ENCODE measurements at places on chromosomes 12 and 14.

DNA sequence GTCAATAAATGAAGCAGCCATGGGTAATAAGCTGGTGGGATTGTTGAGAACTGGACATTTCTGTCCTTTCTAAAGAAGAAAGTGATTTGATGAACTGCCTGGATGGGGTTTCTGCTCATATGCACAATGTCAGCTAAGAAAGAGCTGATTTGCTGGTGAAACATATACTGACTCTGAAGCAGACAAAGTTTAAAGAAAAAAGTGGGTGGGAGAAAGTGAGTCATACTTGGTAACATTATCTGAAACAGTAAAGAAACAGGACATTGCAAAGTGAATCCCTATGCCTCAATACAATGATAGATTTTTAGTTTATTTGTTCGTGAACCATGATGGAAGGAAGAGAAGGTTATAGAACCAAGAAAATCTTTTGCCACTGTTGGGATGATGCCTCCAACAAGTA lies 95.6 kb upstream of the DNM1L start:
- DNase-seq = no peak

DNA sequence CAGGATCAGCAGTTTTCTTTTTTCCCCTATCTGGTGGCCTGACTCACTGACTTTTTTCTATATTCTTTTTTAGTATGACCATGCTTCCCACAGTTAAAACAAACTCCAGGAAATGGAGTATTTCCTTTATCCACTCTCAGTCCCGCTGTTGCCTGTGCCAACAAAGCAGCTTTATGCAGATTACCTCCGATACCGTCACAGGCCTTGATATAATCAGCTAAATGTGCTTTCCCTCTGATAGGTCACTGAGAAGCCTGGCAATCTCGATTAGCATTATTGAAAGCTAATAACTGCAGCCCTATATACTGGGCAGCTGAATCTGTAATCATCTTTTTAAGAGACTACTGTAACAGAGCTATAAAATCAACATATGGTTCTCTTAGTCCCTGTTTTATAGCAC lies 243.6 kb downstream of the KIF21A start:
- DNase-seq = no peak

DNA sequence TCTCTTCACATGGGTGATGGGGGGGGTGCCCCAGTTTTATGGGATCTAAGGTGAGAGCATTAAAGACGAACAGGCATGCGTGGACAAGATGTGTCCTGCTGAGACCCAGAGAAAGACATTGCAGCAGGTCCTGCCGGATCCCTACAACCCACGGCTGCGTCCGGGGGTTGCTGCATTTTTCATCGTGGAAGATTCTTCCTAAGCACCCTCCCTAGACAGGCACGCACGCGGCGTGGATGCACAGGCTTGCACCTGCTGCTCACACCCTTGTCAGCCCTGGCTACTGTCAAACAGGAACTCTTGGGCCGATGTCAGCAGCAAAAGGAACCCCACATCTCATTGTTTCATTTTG lies 280.6 kb upstream of the RTL1 start:
- DNase-seq = no peak

GRCh38 chr12:88253371-88253978 lies 111.4 kb downstream of the TMTC3 start:
- DNase-seq = no peak

- DNase-seq = peak; percentile 10
Measured at GRCh38 chr12:103495469-103496456, at the start of gene C12orf42. C12orf42 (minus strand) TSS chr12:103495968; CDS start chr12:103478426, 17,542 bp downstream.

GRCh38 chr12:66516133-66516532 lies 162.7 kb downstream of the GRIP1 start:
- peak; percentile 16 for DNase-seq

DNA sequence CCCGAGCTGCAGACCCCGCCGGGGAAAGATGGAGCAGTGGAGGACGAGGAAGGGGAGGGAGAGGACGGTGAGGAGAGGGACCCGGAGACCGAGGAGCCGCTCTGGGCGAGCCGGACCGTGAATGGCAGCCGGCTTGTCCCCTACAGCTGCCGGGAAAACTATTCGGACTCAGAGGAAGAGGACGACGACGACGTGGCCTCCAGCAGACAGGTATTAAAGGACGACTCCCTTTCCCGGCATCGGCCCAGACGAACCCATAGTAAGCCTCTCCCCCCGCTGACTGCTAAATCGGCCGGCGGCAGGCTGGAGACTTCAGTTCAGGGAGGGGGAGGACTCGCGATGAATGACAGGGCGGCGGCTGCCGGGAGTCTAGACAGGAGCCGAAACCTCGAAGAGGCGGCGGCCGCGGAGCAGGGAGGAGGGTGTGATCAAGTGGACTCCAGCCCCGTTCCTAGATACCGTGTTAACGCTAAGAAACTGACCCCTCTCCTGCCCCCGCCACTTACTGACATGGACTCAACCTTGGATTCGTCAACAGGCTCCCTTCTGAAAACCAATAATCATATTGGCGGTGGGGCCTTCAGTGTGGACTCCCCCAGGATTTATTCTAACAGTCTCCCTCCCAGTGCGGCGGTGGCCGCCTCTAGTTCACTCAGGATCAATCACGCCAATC lies 962 bp downstream of the LEMD3 start:
- DNase-seq = no peak

DNA sequence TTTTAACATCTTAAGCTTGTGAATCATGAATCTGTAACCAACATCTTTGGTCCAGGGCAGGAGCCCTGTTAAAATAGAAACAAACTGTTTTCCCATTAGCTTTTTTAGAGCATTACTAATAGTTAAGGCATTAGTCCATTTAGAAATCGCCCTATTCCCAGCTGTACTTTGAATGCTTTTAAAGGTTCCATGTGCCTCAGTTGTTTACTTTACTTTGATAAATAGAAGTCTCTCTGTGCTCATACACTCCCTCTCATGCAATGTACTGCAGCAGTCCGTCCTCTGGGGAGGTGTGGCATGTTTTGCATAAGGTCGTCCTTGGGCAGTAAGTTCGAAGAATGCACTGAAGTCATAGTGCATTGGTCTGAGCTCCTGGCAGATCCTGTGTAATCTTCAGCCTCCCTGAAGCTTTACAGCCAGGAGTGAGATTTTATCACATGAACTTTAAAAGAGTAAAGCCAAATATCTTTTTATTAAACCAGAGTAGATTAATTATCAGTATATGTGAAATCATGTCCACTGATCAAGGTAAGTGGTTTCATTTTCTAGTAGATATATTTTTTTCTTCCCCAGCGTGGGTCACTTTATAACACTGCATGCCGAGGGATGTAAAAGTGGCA lies 134.7 kb downstream of the FGD4 start:
- DNase-seq = no peak

- DNase-seq = no peak
Measured at GRCh38 chr14:75217508-75218206, 41.2 kb upstream of the TMED10 start.

- DNase-seq = no peak
Measured at GRCh38 chr12:6032726-6033125, 87.7 kb upstream of the ANO2 start.

GRCh38 chr12:130186651-130187268 lies 24.5 kb downstream of the FZD10 start:
- DNase-seq = no peak

DNA sequence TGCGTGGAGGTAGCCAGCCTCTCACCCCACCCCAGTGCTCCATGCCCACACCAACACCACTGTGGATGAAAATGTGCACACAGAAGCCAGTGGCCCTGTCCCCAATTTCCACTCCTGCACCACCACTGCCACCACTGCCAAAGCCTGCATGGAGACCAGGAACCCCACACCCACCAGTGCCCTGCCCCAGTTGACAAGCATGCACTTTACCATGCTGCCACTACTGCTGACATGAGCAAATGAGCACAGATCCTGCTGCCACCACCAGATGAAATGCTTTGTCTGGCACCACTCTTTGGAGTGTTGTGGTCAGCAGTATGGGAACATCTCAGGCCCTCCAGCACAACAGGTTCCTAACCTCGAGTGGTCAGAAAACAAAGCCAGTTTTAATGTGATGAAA lies 104.1 kb downstream of the ATXN7L3B start:
- DNase-seq = no peak

- no peak for DNase-seq
Measured at GRCh38 chr12:110002676-110003515, 3.7 kb downstream of the ANKRD13A start.

- no peak for DNase-seq
Measured at GRCh38 chr12:108446766-108447165, 68.3 kb upstream of the FICD start.

DNA sequence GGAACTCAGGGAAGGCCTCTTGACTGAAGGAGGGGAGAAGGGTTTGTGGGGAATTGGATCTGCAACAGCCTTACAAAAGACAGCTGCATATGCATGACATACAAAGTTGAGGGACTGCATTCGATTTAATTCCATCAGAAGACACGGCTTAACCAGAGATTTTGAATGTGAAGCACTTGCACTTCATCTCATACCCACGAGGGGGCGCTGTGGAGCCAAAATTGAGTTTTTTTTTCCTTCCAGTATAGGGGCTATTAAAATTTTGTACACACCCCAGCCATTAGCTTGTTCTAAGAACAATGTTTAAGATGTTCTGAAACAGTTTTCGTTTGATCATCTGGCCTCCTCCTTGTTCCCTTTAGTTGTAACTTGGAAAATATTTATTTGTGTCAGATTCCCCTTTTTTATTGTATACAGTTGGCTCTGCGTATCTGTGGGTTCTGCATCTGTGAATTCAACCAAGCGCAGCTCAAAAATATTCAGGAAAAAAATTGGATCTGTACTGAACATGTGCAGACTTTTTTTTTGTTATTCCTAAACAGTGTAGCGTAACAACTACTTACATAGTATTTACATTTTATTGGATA lies 1.6 kb downstream of the SUDS3 start:
- DNase-seq = no peak

DNA sequence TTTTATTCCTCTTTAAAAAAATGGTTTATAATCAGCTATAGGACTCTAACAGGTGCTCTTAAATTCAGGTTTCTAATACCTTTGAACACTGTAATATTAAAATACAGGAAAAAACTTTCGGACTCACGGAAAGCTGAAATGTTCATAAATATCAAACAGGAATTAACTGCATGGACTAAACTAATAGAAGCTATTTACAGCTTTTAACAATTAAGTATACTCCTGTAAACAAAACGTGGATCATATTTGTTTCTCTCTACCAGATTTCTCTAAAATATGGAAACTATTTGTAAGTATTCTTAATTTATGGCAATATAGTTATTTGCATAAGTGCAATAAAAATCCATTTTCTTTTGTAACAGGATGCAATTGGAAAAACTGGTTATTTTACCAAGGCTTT lies 108.9 kb upstream of the RESF1 start:
- no peak for DNase-seq

DNA sequence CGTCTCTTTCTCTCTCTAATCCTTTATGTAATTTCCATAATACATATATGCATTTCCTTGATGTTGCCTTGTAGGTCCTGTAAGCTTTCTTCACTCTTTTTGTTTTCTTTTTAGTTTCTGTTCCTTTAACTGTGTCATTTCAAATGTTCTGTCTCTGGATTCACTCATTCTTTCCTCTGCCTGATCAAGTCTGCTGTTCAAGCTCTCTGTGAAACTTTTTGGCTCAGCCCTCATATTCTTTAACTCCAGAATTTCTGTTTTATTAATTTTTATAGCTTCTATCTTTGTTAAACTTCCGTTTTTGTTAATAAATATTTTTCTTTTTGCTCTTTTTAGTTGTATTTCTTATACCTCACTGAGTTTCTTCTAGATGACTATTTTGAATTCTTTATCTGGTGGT lies 321.3 kb upstream of the LMO3 start:
- no peak for DNase-seq

DNA sequence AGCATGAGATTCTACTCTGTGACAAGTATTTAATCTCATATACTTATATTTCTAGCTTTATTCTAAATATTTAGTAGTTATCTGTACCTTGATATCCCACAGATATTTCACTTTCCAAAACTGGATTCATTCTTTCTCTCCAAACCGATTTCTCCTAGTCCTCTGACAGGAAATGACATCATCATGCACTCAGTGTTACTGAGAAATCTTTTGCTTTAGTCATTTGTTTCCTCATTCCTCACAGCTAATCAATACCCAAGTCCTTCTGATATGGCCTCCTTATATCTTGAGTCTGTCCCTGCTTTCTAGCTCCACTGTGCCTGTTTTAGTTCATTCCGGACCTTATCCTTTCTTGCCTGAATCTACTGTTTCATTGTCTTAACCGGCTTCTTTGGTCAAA lies 39.4 kb upstream of the E2F7 start:
- no peak for DNase-seq

- DNase-seq = no peak
Measured at GRCh38 chr12:132788375-132789098, 26.9 kb upstream of the ANKLE2 start.

GRCh38 chr12:103455020-103455763 lies 40.6 kb downstream of the C12orf42 start:
- no peak for DNase-seq

GRCh38 chr12:34403706-34404376 lies 381.5 kb downstream of the ALG10 start:
- no peak for DNase-seq

DNA sequence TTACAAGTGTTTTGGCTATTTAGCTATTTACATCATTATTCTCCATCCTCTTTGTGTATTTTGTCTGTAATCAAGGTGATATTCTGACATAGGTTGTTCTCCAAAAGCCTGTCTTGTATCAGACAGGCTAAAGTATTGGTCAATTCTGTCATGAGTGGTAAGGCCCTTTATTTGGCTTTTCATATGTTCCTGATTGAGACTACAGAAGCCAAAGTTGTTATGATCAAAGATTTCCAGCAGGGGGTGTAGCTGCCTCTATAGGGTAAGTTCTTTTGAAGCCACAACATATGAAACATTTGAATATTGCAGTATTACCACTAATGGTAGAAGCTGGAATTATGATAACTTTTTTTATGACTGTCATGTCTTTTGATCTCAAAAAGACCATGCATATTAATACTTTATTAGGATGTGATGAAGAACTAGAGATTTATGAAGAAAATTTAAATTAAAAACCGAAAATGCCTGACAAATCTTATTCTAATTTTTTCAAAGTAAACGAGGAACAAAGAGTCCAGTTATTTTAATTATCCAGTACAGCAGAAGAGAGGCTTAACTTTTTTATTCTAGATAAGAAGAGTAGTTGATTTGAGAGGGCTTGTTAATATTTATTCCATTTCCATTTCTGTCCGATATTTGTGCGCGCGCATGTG lies 3.4 kb upstream of the ARHGAP5 start:
- peak; percentile 76 for DNase-seq

DNA sequence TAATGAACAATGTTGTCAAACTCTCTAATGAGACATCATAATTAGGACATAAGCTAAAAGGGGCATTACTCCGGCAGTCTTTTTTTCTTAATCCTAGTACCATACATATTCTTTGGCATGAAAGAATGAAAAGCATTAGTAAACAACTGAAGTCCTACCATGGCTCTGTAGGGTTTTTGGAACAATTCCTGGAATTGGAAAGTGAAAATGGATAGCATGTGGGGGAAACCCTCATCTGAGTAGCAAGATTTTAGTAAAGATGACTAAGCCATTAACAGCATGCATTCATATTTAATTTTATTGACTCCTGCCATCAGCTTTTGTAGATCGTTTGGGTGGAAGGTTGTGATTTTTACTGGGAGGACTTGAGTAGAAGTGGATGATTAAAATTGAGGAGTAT lies 216.2 kb upstream of the PDZRN4 start:
- peak; percentile 71 for DNase-seq

Data from NCI-H446 treated with DMSO at 0.1 percent for 48 hours (cell line).